Glutamatergic neuron (in vitro differentiated cells): ENCODE measurements at places on chromosomes 7 and 10. TPM values are rescaled to one million over a fixed set of nuclear protein-coding genes. Genes with fewer than 3 reads are reported as not detected.

GRCh38 chr7:28481091-28481926 lies 69.0 kb downstream of the CREB5 start:
- no peak for DNase-seq

GRCh38 chr7:135904282-135904681 lies 72.9 kb downstream of the MTPN start:
- no peak for DNase-seq

- no peak for DNase-seq
Measured at GRCh38 chr10:75544386-75544785, 113.0 kb downstream of the LRMDA start.

DNA sequence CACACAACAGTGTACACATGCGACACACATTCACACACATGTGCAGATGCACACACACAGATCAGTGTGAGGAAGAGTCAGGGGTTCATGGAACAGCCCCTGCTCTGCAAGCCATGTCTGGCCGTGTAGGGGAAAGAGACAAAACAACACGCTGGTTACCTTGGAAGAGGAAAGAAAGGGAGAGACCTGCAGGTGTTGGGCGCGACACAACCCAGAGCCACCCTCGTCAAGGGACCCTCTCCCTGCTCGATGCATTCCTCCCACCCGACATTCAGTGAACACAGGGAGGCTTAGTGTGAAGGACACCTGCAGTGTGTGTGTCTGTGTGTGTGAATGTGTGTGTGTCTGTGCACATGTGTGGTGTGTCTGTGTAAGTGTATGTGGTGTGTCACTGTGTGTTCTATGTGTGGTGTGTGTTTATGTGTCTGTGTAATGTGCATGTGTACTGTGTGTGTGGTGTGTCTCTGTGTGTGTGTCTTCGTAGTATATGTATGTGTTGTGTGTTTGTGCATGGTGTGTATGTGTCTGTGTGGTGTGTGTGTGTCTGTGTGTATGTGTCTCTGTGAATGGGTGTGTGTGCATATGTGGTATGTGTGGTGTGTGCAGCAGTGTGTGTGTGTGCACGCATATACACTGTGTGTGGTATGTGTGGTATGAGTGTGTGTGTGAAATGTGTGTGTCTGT lies 69.5 kb upstream of the PITRM1 start:
- no peak for DNase-seq

GRCh38 chr7:33191340-33191739 lies 62.0 kb downstream of the BBS9 start:
- DNase-seq = no peak

Gene BTBD16
- total RNA-seq = 0.98 TPM
